ENCODE measurements at places on chromosomes 11 and 22. TPM values are rescaled to one million over a fixed set of nuclear protein-coding genes. Genes with fewer than 3 reads are reported as not detected.

DNA sequence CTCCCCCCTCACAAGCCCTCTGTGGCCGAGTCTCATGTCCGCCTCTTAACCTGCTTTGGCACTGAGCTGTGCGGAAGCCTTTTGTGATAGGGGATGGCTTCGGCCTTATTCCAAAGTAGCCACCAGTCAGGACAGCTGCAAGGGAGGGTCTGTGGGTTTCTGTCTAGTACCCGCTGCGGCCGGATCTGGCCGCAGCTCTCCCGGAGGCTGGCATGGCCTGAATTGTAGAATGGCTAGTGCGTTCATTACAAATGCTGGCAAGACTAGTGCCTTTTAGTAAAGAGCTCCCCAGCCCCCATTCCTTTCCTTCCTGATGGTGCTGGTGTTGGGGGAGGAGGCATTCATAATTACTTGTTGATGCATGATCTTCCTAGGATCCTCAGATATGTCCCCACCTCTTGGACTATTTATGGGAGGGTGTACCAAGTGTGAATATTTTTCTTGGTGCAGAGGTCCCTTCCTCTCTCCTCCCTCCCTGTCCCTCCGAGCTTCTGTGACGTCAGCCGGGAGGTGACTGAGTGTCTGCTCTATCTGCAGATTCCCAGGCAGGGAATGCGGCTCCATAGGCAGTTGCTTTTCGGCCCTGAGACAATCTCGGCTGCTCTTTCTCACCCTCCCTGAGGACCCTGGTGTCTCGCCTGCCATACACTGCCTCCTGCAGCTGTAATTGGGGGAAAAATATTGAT is 108.7 kb upstream of the E2F8 start:
- H3K4me3 ChIP-seq, result no peak overlapping the region
- H3K27ac ChIP-seq, result no peak overlapping the region
- no peak for DNase-seq
- H3K4me1 ChIP-seq, result peaks cover 15% of the 10 kb centered on the region
- H3K36me3 ChIP-seq, result no peaks in the 10 kb centered on the region

DNA sequence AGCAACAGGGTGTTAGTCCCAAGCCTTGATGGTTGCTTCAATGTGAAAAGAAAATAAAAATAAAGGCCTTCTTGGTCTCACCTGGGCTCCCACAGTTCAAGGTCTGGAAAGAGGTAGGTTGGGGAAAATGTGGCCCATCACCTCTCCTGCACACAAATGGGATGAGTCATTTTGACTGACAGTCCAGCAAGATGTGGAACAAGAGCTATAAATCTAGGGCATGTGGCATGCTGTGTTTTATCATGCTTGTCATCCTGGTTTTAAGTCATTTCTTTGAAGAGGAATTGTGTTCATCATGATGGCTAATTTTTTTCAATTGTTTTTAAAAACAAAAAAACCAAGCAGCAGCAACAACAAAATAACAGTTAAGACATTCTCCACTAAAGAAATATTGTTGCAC is 503.7 kb downstream of the NTM start:
- H3K4me3 ChIP-seq, result no peak overlapping the region
- H3K27ac ChIP-seq, result no peak overlapping the region
- no peaks in the 10 kb centered on the region for H3K4me1 ChIP-seq
- no peaks in the 10 kb centered on the region for H3K27me3 ChIP-seq
- no peaks in the 10 kb centered on the region for H3K36me3 ChIP-seq

DNA sequence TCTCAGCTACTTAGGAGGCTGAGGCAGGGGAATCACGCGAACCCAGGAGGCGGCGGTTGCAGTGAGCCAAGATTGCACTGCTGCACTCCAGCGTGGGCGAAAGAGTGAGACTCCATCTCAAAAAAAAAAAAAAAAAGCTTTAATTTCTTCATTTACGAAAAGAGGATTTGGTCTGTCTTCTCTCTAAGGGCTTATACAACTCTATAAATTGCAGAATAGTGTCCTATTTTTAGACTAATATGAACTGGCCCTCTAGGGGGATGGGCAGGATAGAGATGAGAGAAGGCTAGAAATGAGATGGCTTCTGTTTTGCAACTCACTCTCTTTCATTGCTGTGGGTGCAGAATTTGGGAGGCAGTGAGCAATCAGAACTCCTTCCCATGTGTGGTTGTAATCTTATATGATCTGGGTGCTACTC is 11.3 kb downstream of the MAML2 start:
- no peaks in the 10 kb centered on the region for H3K36me3 ChIP-seq
- H3K4me1 ChIP-seq, result peaks cover 44% of the 10 kb centered on the region
- H3K4me3 ChIP-seq, result no peak overlapping the region

DNA sequence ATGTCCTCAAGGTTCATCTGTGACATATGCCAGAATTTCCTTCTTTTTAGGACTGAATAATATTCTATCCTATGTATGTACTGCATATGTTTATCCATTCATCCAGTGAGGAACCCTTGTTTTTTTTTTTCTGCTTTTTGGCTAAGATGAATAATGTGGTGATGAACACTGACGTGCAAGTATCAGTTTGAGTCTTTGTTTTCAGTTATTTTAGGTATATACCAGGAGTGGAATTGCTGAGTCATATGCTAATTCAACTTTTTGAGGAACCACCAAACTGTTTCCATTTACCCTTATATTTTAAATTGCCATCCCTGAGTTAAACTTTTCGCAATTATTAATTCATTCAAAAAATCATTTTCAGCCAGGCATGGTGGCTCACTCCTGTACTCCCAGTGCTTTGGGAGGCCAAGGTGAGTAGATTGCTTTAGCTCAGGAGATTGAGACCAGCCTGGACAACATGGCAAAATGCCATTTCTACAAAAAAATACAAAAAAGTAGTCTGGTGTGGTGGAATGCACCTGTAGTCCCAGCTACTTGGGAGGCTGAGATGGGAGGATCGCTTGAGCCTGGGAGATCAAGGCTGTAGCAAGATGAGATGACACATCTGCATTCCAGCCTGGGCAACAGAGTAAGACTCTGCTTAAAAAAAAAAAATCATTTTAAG is 64.2 kb downstream of the MICAL2 start:
- H3K27ac ChIP-seq, result peak overlapping the region; percentile 37
- no peak for DNase-seq

GRCh38 chr22:41600976-41601375 is 11.3 kb upstream of the PMM1 start:
- H3K27me3 ChIP-seq, result no peaks in the 10 kb centered on the region
- H3K27ac ChIP-seq, result no peak overlapping the region
- no peaks in the 10 kb centered on the region for H3K4me1 ChIP-seq
- DNase-seq, result no peak

DNA sequence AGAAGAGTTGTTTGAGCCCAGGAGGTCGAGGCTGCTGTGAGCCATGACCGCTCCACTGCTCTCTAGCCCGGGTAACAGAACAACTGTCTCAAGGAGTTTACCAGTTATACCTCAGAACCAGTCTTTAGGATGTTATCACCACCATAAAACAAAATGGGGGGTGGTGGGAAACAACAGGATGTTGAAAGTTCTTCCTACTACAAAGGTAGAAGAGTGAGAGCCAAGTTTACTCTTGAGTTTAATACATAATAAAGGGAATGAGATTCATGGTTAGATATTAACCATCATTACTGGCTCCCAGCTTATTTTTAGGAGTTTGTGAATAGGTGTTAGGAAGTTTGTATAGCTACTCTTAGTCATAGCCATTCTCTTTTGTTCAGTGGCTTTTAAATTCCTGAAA is 78.8 kb upstream of the HORMAD2 start:
- H3K27me3 ChIP-seq, result no peaks in the 10 kb centered on the region
- H3K4me1 ChIP-seq, result peaks cover 25% of the 10 kb centered on the region
- no peak overlapping the region for H3K27ac ChIP-seq
- DNase-seq, result no peak
- peaks cover 58% of the 10 kb centered on the region for H3K36me3 ChIP-seq
- H3K4me3 ChIP-seq, result no peak overlapping the region

DNA sequence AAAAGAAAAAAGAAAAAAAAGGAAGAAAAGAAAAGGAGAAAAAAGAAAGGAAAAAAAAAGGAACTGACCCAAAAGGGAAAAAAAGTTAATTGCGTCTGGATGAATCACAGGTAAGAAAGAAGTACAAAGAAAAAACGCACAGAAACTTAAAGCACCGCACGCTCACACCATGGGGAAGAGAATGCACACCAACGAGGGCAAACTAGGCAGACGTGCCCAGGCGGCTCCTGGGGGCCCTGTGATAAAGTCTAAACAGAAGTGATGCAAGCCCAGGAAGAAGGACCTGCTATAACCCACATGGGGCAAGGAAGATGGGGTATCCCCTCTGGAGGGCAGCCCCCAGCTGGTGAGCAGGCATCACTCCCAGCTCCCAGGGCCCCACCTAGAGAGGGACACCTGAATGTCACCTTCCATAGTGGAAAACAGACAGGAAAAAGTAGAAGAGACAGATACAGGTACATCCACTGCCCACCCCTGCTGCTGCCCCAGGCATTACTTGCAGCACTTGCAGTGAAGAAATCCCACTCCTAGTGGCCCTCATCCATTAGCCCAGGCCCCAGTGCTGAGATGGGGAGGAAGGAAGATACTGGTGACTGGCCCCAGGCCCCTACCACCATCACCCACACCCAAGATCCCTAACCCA is 28.9 kb downstream of the NAP1L4 start:
- no peak overlapping the region for H3K27ac ChIP-seq
- no peaks in the 10 kb centered on the region for H3K27me3 ChIP-seq
- no peak overlapping the region for H3K4me3 ChIP-seq
- peaks cover 99% of the 10 kb centered on the region for H3K36me3 ChIP-seq
- no peaks in the 10 kb centered on the region for H3K4me1 ChIP-seq

DNA sequence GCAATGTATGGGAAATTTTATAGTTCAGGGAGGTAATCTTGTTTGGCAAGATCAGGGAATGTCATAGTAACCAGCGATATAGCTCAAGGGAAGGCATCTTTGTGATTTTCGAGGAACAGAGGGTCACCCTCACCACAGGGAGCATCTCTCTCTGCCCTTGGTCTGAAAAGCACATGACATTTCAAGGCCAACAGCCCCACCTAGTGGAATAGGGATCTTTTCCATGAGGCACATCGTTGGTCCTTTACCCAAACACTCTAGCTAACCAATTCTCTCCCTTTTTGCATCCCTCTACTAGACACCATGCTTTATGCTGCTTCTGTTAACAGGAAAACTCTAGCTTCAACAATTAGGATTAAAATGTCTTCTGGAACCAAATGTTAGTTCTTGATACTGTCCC is 179.0 kb downstream of the GRM5 start:
- H3K36me3 ChIP-seq, result no peaks in the 10 kb centered on the region
- H3K4me3 ChIP-seq, result no peak overlapping the region
- no peaks in the 10 kb centered on the region for H3K27me3 ChIP-seq
- H3K27ac ChIP-seq, result no peak overlapping the region
- no peak for DNase-seq
- H3K4me1 ChIP-seq, result no peaks in the 10 kb centered on the region

GRCh38 chr11:44453871-44454270 is 111.6 kb upstream of the CD82 start:
- no peaks in the 10 kb centered on the region for H3K4me1 ChIP-seq
- no peak overlapping the region for H3K4me3 ChIP-seq
- H3K36me3 ChIP-seq, result no peaks in the 10 kb centered on the region
- H3K27me3 ChIP-seq, result peaks cover 1% of the 10 kb centered on the region
- H3K27ac ChIP-seq, result no peak overlapping the region

GRCh38 chr11:74008373-74009229 is at the start of gene UCP3:
TSS of gene UCP3 (minus strand) at chr11:74009085. CDS start at chr11:74007042, 2,043 bp downstream.
- no peak within 1 kb of the TSS for H3K4me3 ChIP-seq
- H3K36me3 ChIP-seq, result peaks cover 14% of the 10 kb centered on the region
- H3K4me1 ChIP-seq, result peaks cover 5% of the 10 kb centered on the region
- DNase-seq, result no peak

- H3K4me1 ChIP-seq, result peaks cover 97% of the 10 kb centered on the region
- H3K27ac ChIP-seq, result peak overlapping the region; percentile 69
- no peak for DNase-seq
- no peak overlapping the region for H3K4me3 ChIP-seq
- H3K27me3 ChIP-seq, result no peaks in the 10 kb centered on the region
These were observed 34.4 kb downstream of the MARK2 start for GRCh38 chr11:63873311-63873710.

GRCh38 chr11:2302306-2302895 is 588 bp downstream of the TSPAN32 start:
- DNase-seq, result no peak
- H3K27ac ChIP-seq, result peak overlapping the region; percentile 81
- no peaks in the 10 kb centered on the region for H3K27me3 ChIP-seq
- peak overlapping the region; percentile 30 for H3K4me3 ChIP-seq

GRCh38 chr22:22558972-22559603 is at the start of gene PRAME:
TSS of gene PRAME (minus strand) at chr22:22559265. CDS start at chr22:22556832, 2,433 bp downstream.
- H3K27ac ChIP-seq, result no peak within 1 kb of the TSS
- H3K4me3 ChIP-seq, result no peak within 1 kb of the TSS
- no peaks in the 10 kb centered on the region for H3K27me3 ChIP-seq

ANKK1 gene
- total RNA-seq, result not detected

ZBTB16 gene
- total RNA-seq, result 318 TPM

RIC3 gene
- 29.5 TPM for total RNA-seq

POU2AF1 gene
- 4.0 TPM for total RNA-seq

CLCF1 gene
- 2.6 TPM for total RNA-seq

OR51B4 gene
- not detected for total RNA-seq

CNGA4 gene
- not detected for total RNA-seq

DEFB131B gene
- total RNA-seq, result not detected

All from stomach (tissue), 19 donors.